ENCODE measurements at places on chromosomes 3 and 15.

- DNase-seq, result no peak
Measured at GRCh38 chr15:71463156-71463665, 347.1 kb upstream of the NR2E3 start.

DNA sequence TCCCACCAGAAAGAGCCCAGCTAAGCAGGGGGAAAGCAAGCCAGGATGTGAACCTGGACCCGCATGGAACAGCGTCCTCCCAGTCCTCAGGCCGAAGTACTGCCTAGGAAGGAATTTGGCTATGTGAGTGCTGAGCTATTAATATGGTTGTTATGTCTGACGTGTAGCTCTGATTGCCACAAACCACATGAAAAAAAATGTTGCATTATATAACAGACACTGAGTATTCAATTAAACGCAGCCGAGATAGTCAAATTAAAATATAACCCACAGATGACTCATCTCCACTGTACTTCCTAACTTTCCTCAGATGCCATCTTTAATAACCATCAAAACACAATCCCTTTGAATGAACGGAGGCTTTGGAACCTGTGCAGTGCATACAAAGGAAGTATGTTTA is 111.1 kb downstream of the GABRB3 start:
- DNase-seq, result no peak

DNA sequence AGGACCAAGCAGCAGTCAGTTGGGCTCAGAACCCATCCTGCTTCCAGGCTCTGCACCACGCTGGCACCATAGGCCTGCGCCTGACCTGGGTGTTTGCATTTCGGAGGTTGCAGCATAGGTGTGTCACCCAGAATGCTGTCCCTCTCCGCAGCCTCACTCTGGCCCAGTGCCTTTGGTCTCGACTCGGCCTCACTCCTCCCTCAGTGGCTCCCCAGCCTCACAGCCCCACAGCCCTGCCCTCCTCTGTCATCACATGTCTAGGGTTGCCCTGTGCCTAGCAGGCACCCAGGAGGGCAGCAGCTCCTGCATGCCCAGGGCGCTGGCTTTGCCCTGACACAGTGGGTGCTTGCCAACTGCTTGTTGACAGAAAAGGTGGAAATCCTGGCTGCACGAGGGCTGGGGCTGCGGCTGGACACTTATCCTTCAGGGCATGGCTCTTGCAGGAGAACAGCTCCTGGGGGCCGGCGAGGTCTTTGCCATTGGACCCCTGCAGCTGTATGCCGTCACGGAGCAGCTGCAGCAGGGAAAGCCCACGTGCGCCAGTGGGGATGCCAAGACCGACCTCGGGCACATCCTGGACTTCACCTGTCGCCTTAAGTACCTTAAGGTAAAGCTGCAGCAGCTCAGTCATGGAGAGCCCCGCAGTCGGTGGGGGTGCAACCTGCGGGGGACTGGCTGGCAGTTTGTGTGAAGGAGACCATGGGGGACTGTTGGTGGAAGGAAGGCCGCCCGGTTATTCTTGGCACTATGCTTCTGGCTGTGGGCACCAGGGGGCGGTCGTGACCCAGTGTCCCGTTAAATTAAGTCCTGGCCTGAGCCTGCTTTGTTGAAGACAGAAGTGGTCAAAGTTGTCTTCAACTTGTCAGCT is 16.2 kb downstream of the NISCH start:
- DNase-seq, result peak; percentile 85

DNA sequence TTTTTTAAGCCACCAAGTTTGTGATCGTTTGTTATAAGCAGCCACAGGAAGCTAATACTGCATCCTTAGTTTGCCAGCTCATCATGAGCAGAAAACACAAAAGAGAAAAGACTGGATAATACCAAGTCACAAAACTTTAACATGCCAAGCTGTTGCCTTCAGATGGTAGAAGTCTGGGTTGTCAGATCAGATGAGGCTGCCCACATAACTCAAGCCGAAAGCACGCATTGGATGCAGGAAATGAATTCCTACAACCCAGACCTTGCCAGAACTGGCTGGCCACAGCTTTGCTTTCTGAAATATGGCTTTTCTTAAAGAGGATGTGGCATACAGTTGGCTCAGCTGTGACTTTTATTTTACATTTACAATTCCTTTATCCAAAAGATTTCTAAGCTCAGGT is 118.3 kb upstream of the NEO1 start:
- no peak for DNase-seq

DNA sequence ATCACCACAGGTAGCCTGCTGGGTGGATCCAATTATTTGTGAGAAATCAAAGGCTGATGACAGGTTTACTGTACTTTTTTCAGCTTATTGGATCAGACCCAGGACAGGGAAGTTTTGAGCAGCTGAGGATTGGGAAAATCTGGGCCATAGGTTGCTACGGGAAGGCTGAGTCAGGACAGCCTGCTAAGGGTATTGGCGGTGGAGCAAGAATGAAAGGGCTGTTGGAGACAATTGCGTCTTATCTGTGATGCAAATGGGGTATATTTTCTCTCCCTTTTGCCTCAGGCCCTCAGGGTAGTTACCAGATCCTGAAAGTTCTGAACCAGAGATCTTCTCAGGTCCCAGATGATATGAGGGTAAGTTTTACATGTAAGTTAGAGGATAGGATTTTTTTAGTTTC is 317.7 kb downstream of the EDEM1 start:
- no peak for DNase-seq

DNA sequence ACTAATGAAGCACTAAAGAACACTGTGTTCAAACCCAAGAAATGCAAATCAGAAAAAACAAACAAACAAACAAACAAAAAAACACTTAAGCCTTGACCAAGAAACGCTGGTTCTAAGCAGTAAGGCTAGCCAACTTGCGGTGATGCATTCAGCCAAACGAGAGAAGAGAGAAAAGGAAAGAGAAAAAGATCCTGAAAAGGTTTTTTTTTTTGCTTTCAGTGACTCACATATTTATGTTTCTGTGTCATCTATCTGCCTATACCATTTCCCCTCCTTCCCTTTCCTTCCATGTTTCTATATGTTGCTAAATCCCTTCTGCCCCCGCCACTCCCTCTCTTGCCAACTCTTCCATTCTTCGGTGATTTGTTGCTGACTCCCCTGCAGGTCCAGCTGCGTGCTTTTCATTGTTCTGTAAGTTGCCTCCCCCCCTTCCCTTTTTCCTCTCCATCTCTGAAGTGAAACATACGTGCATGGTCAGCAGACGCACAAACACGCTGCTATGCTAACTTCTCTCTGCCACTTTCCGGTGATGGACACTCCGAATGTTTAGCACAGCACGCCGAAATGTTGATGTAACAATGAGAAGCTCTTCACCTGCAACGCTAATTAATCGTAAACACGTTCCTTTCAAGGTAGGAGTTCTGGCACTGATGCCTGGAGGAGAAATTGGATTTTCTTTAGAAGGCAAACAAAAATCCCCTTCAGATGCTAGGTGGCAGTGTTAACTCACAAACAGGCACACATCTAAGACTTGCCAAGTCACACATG is 154.4 kb downstream of the TUSC7 start:
- no peak for DNase-seq

- no peak for DNase-seq
Measured at GRCh38 chr3:62149962-62150361, 223.4 kb downstream of the FEZF2 start.

DNA sequence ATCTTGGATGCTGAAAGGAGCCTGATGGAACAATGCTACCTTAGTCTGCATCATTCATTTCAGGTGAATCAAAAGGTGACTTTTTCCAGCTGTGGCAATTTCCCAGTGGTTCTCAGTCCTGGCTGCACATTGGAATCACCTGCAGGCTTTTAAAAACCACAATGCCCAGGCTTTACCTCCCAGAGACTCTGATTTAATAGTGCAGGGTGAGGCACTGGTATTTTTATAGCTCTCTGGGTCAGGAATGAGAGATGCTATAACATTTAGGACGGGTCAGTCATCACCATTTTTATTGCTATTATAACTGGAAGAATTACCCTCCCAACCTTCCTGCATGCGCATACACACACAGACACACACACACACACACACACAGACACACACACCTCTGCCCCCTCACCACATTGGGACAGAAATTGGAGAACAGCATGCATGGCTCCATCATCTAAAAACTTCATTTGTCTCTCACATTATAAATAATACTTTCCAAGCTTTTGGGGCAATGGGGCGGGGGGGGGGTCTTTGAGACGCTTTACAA is 41.1 kb downstream of the LARP6 start:
- DNase-seq, result no peak

- no peak for DNase-seq
Measured at GRCh38 chr3:167823738-167824137, 88.2 kb downstream of the SERPINI1 start.

DNA sequence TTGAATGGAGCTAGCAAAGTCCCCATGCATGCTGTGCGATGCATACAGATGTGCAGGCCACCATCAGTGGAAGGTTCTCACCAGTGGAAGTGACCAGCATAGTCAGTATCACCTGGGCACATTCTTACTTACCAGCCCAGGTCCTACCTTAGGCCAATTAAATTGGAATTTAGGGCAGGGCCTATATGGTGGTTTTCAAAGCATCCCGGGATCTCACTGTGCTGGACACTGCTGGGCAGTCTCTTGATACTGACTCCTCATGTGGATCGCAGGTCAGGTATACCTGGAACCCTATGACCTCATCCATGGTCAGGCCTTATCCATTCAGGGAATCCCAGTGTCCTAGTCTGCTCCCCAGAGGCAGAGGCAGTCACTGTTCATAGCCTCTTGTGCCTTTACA is 336.6 kb upstream of the NR2E3 start:
- DNase-seq, result no peak

DNA sequence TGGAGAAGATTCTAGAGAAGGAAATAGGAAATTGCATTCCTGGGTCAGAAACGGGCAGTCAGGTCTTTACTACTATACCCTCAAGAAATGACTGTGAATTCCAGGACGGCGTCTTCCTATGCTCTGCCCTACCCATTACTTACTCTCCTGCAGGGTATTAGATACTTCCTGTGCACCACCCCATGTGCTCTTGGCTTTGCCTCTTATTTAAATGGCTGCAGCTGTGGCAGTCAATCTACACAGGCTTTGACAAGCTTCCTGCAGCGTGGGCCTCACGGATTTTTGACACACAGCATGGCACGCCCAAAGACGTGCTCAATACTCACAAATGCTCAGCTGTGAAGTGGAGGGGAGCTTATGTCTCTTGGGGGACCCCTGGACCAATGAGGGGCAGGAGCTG is 206.1 kb downstream of the SV2B start:
- no peak for DNase-seq

DNA sequence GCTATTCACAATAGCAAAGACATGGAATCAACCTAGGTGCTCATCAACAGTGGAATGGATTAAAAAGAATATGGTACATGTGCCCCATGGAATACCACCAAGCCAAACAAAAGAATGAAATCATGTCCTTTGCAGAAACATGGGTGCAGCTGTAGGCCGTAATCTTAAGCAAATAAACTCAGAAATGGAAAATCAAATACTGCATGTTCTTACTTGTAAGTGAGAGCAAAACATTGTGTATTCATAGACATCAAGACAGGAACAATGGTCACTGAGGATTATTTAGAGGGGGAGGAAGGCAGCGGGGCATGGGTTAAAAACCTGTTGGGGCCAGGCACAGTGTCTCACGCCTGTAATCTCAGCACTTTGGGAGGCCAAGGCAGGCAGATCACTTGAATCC is 304.7 kb upstream of the ROBO2 start:
- DNase-seq, result no peak

DNA sequence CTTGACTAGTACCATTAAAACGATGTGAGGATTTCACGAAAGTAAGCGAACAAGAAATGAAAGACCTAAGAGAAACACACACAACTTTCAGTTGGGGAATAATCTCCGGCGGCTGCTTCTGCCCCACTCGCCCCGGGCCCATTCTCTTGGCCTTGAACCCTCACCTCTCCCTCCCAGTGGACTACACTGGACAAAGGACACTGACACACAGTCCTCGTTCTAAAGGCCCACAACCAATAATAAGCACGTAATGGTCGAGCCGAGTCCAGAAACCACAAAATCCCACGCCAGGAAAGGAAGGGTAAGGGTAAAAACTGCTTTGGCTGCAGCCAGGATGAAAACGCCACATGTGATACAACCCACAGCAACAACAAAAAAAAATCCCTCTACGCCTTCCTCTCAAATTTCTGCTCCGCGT is 469 bp downstream of the ZNF770 start:
- no peak for DNase-seq

GRCh38 chr15:96097661-96098060 is 232.8 kb upstream of the NR2F2 start:
- no peak for DNase-seq

DNA sequence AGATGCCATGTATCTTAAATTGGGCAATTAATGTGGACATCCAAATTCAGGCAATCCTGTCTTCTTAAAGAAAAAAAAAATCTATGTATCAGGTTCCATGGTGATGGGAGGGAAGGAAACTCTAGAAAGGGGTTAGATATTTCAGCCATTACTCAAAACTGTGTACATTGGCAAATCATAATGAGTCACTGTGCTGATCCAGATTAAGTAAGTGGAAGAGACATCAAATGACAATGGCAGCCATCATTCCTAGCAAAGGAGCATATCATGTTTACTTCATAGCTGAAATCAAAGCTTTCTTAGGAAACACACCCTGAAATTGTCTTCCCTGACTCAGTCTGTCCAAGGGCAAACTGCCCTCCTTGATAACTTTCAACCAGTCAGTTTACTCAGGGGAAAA is 713.3 kb upstream of the GBE1 start:
- DNase-seq, result no peak

DNA sequence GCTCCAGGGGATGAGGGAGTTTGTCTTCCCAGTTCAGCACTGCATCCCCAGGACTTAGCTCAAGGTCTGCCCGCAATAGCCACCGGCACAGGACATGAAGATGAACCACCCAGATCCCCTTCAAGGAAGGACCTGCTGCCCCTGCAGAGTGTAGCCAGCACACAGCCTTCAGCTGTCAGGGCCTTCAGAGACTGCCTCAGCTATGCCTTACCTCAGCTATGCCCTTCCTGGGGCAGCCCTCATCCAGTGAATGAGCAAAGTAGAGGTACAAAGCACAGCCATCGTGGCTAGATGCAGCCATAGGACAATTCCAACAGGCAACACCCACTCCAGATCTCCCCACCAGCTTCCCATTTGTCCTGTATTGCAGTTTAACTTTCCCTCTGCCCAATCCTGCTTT is 291.2 kb upstream of the STT3B start:
- no peak for DNase-seq

DNA sequence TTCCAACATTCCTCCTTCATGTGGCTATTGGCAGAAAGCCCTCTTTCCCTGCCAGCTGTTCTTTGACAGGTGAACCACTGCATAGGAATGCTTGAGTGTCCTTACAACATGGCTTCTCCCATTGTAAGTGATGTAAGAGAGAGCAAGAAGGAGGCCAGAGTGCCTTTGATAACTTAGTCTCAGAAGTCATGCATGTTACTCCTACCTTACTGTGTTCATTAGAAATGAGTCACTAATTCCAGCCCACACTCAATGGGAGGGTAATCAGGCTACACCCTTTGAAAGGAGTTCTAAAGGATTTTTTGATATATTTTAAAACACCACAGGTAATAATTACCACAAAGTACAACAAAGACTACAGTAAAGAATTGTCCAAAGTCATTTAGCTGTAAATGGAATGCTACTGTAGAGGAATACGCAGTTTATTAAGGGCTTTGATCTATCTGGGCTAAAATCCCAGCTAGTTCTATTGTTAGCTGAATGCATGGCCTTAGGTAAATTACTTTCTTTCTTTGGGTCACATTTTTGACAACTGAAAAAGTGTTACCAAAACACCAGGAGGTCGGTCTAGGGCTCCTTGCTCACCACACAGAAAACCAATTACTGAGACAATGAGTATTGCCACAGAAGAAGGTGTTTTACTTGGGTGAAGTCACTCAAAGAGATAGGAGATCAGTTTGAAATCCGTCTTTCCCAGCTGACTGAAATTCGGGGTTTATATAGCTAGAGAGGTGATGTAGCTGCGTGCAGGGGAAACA is 154.9 kb downstream of the GRM7 start:
- no peak for DNase-seq

All from spleen (tissue), 13 donors.